Aorta (tissue), 5 donors: ENCODE measurements at places on chromosomes 3 and 15.

DNA sequence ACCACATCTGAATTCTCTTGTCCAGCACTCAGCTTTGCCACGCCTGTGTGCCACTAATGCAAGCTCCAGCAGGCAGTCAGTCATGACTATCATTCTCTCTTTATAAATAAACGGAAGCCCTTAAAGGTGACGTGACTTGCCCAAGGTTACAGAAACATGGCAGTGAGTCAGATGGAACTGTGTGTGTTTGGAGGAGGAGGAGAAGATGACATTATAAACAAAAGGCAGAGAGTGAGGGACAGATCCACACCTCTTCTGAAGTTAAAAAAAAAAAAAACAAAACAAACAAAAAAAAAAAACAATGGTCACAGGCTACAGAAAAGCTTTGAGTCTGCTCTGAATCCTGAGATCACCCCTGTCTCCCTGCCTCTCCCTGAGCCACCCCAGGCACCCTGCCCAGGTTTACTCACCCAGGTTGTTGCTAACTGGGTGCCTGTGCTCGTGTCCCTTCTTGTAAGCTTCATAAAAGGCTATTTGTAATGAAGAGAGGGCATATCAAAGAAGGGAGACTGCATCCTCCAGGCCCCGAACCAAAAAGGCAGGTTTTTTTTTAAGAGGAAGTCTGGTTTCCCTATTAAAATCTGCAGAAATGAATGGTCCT lies 119.7 kb upstream of the PHLDB2 start:
- no peaks in the 10 kb centered on the region for H3K36me3 ChIP-seq
- DNase-seq = no peak
- H3K4me3 ChIP-seq = no peak overlapping the region
- H3K27ac ChIP-seq = no peak overlapping the region

DNA sequence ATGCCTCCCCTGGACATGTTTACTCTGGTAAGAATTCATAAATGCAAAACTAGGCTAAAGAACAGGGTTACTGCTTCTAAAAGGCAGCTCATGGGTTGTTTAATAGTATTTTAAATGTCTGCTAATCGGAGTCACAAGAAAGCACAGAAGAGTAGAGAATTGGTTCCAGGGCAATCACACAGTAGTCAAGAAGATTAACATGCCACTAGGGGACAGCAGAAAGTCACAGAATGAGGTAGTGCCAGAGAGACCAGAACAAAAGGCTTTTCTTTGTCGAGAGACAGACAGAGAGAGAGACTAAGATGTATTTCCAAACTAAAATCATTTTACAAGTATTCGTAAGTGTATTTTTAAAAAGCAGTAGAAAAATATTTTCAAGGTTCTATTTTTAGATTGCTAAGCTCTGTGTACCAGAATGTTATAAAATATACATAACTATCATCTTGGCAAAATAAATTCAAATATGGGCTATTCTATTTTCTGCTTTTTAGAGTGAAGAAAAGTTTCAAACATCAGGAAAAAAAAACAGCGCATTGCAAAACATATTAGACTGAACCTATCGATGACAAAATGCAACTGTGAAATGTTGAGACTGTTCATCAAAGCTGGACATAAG lies 78.3 kb upstream of the CDIN1 start:
- no peak overlapping the region for H3K4me3 ChIP-seq
- no peak overlapping the region for H3K27ac ChIP-seq
- no peaks in the 10 kb centered on the region for H3K27me3 ChIP-seq
- no peaks in the 10 kb centered on the region for H3K36me3 ChIP-seq
- DNase-seq = no peak
- H3K4me1 ChIP-seq = no peaks in the 10 kb centered on the region

DNA sequence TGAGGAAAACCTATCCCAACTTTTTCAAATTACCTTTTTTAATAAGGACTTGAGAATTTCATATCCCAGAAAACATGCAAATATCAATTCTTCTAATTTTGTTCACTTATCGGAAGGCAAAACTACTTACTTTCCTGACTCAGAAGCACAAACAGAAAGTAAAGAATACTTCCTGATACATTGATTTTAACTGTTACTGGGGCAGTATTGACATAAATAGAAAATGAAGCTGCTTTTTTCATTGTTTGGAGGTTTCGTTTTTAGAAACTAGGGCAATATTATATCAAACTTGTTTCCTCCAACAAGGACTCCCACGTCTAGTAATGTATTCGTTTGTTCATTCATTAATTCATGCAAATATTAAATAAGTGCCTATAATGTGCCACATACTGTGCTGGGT lies 19.1 kb downstream of the PAQR9 start:
- DNase-seq = no peak
- H3K4me1 ChIP-seq = no peaks in the 10 kb centered on the region
- no peak overlapping the region for H3K4me3 ChIP-seq
- no peaks in the 10 kb centered on the region for H3K36me3 ChIP-seq
- no peak overlapping the region for H3K27ac ChIP-seq

GRCh38 chr3:17469520-17469919 lies 272.9 kb downstream of the TBC1D5 start:
- no peaks in the 10 kb centered on the region for H3K27me3 ChIP-seq
- H3K4me3 ChIP-seq = no peak overlapping the region
- no peak overlapping the region for H3K27ac ChIP-seq
- H3K4me1 ChIP-seq = peaks cover 2% of the 10 kb centered on the region

GRCh38 chr3:147411238-147411814 lies 2.2 kb downstream of the ZIC1 start:
- H3K27ac ChIP-seq = no peak overlapping the region
- no peaks in the 10 kb centered on the region for H3K36me3 ChIP-seq
- no peak for DNase-seq
- H3K27me3 ChIP-seq = no peaks in the 10 kb centered on the region
- H3K4me3 ChIP-seq = no peak overlapping the region
- H3K4me1 ChIP-seq = no peaks in the 10 kb centered on the region

DNA sequence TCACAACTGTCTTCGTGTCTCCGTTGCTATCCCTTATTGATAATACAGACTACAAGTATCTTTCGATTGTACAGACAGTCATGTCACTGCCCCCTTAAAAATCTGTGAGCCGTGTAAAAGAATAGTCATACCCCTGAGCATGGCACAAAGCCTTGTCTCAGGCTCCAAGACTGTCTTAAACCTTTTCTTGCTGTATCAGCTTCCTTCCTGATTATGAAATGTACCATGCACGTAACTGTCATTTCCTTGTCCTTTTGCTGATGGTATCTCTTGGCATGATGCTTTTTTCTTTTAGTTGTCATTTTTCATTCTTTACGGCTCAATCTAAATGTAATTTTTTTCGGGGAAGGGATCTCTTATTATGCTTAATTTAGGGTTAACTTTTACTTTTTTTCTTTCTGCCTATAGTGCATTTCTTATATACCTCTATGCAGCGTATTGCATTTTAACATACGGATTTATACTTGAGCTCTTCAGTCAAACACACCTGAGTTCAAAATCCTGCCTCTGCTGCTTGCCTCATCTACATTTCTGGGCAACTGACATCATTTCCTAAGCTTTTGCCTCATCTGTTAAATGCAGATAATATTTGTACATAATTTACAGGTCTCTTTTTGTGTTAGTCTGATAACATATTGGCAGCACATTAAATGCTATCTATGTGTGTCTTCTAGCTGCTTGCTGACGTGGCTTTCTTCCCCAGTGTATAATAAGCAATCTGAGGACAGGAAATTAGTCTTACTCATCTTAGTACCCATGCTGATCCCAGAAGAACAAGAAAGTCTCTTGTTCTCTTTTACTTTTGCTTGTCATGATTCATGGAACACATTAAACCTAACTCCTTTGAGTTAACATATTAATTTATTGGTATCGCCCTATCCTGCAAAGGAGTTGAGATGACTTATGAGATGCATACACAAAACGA lies 57.3 kb downstream of the ROBO2 start:
- no peaks in the 10 kb centered on the region for H3K27me3 ChIP-seq
- no peak for DNase-seq
- H3K27ac ChIP-seq = no peak overlapping the region
- no peak overlapping the region for H3K4me3 ChIP-seq
- H3K4me1 ChIP-seq = no peaks in the 10 kb centered on the region

GRCh38 chr15:39663704-39664250 lies 82.9 kb downstream of the THBS1 start:
- H3K4me1 ChIP-seq = no peaks in the 10 kb centered on the region
- no peaks in the 10 kb centered on the region for H3K27me3 ChIP-seq
- H3K36me3 ChIP-seq = no peaks in the 10 kb centered on the region
- no peak overlapping the region for H3K27ac ChIP-seq
- no peak overlapping the region for H3K4me3 ChIP-seq
- DNase-seq = no peak

DNA sequence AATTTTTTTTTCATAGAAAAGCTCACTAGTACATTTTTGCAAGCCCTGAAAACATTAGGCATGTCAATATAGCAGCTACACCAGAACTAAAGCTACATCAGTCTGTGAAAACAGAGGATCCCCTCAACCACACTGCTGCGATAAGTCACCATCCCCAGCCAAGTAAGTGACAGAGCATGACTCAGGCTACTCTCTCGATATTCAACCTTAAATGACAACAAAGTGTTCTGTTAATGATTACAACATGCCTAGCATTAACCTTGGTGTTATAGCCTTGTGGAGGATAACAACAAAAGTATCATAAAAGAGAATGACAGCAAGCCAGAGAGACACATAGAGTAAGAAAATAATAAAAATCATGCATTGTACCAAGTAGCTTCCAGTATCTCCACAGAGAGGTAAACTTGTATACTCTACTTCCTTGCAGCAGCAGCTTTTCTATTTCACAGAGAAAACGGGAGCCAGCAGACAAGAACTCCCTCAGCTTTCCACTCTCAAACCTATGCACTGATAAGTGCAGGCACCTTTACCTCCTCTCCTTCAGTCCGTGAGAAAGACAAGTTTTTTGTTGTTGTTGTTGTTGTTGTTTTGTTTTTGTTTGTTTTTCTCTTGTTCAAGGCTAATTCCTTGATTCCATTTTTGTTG lies 76.6 kb downstream of the GBE1 start:
- DNase-seq = no peak
- H3K27me3 ChIP-seq = no peaks in the 10 kb centered on the region
- no peaks in the 10 kb centered on the region for H3K36me3 ChIP-seq
- no peak overlapping the region for H3K27ac ChIP-seq
- H3K4me3 ChIP-seq = no peak overlapping the region

- H3K4me1 ChIP-seq = no peaks in the 10 kb centered on the region
- no peak overlapping the region for H3K27ac ChIP-seq
- no peak for DNase-seq
- H3K27me3 ChIP-seq = no peaks in the 10 kb centered on the region
These were observed 329.5 kb downstream of the MFSD1 start for GRCh38 chr3:159131376-159131775.
